ENCODE measurements at places on chromosomes 12 and 14.

GRCh38 chr12:113466454-113467141 lies 5.1 kb downstream of the LHX5 start:
- DNase-seq, result no peak

GRCh38 chr14:32427726-32428528 lies 98.8 kb downstream of the AKAP6 start:
- no peak for DNase-seq

GRCh38 chr12:82182601-82183190 lies 175.5 kb downstream of the CCDC59 start:
- DNase-seq, result no peak

GRCh38 chr12:15541996-15542631 lies 219.8 kb downstream of the PTPRO start:
- no peak for DNase-seq

DNA sequence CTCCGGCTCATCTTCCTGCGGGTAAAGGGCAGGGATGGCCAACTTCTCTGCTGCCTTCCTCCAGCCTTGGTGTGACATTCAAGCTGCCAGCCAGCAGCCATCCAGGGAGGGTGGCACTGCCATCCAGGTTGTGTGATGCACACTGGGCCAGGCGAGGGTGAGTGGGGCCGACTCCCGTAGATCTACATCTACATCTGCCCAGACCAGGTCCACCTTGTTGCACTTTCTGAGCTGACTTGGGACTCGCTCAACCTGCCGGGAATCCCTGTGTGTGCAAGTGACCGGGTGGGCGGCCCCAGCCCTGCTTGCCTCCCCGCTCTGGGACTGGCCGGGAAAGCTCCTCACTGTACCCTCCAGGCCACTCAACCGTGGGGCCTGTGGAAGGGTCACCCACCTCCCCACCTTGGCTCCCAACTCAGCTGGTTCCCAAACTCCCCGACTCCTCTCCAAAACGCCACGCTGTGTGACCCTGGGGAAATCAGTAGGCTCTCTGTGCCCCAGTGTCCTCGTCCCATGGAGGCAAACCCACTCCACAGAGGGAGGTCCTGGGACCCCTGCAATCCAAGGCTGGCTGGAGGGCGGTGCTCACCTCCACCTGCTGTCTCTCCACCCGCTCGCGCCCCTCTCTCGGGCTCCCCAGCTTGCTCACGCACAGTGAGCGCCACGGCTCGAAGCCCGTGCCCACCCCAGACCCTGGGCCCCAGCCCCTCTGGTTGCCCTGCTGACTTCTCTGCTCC lies 14.7 kb downstream of the JAG2 start:
- DNase-seq, result no peak

- no peak for DNase-seq
These were observed 13.2 kb downstream of the PRICKLE1 start for GRCh38 chr12:42576374-42576773.

DNA sequence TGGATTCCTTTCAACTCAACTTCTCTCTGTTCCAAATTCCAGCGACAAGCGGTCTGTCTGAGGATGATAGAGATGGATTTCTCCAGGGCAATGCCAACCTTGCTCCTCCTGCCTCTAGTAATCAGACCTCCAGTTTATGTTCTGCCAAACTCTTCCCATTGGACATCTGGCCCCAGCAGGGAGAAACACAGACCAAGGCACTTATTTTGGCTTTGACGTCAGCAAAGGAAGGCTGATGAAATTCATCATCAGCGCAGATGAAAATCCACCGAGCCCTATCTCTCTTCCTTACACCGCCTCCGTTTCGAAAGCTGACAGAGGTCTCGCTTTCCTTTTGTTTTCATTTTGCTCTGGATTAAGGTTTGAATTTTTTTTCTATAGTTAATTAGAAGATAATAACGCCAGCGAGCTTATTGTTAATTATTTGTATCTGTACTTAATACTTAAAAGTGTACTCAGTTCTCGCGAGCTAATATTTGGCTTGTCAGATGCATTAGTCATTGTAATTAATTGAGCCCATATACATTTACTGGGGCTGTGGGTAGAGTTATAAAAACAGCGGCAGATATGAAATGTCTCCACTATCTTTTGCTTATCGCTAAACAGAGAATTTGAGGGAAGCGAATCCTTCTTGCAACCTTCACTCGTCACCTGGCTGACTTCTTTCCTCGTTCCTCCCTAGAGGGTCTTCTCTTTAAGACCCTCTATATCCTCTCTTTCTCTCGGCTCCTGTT lies 35.9 kb upstream of the MED13L start:
- no peak for DNase-seq

DNA sequence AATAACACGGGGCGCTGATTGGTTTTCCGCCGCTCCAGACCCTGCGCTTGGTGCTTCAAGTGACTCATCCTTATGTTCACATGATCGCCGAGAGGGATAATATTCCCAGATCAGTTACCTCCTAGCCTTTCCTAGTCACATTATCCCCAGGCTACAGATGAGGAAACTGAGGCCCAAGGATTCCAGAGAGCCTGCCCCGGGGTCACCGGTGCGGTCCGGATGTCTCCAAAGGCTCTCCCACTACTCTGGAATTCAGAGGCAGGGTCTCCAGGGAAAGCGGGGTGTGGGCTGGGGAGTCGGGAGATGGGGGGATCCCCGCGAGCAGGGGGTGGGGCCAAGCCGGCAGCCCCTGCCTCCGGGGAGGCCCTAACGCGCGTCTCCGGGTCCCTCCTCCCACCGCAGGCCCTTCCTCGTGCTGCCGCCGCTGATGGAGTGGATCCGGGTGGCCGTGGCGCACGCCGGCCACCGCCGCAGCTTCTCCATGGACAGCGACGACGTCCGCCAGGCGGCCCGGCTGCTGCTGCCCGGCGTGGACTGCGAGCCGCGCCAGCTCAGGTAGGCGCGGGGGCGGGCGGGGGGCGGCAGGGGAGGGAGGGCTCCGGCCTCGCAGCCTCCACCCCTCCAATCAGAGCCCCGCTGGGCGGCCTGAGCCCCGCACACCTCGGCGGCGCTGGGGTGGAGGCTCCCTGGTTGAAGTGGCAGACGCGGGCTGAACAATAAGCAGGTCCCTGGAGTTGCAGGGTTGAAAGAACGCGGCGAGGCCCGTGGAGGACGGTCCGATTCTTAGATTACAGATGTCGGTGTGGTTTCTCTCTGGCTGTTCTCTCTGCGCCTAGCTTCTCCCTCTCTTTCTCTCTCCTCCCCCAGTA lies 104.6 kb upstream of the PWP1 start:
- no peak for DNase-seq

- DNase-seq, result no peak
These were observed 42.0 kb downstream of the LTBP2 start for GRCh38 chr14:74569806-74570591.

GRCh38 chr12:54666008-54666407 lies 17.8 kb upstream of the DCD start:
- DNase-seq, result no peak

GRCh38 chr12:109725321-109726105 lies 11.9 kb downstream of the FAM222A start:
- DNase-seq, result no peak

DNA sequence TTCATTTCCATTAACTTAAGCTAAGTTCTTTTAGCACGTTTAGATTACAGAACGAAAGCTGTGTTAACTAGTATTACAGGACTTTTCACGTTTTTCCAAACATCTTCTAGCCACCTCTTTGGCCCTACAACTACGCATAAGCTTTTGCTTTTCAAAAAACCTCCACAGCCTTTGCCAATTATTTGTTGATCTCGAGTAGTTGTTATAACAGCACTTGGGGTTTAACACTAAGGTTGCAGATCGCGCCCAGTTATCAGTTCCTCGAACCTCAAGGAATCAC lies 450 bp upstream of the RBM25 start:
- no peak for DNase-seq

GRCh38 chr12:59737725-59738463 lies 142.1 kb downstream of the SLC16A7 start:
- no peak for DNase-seq

- no peak for DNase-seq
These were observed 101.8 kb downstream of the UNC79 start for GRCh38 chr14:93532541-93532940.

DNA sequence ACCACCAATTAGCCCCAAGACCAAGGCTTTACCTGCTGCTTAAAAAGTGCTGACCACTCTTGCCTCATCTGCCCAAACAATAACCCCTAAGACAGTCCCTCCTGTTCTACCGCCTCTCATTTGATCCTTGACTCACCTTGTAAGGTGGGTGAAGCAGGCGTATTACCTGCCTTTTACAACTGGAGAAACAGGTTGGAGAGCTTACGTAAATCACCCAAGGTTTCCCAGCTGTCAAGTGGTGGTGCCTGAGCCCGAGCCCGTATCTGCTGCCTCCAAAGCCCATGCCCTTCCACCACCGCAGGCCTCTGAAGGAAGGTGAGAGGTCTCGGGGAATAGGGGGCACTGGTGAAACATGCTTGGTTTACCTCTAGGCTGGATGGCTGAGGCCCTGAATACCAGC lies 36.6 kb downstream of the MAX start:
- no peak for DNase-seq

GRCh38 chr12:56699020-56699661 lies 11.1 kb upstream of the PTGES3 start:
- no peak for DNase-seq

DNA sequence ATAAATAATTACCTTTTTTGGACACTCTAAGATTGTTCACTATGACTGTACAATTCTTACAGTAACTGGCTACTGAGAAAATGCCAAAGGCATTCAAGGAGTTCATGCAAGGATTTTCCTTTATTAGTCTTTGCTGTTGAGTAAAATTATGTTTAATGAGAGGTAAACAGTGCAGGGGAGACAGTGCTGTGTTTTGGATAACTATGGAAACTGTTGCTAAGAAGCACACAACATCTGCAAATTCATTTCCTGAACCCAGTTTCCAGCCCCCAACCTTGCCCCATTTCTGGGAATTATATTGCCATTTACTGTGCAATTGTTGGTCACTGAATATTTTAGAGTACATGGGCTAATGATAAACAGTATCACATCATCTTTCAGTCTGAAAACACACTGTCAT lies 1005.8 kb downstream of the TRHDE start:
- no peak for DNase-seq

- no peak for DNase-seq
These were observed 42.8 kb upstream of the AMIGO2 start for GRCh38 chr12:47122602-47123001.

GRCh38 chr12:94634717-94635116 lies 15.6 kb downstream of the TMCC3 start:
- DNase-seq, result no peak

- DNase-seq, result no peak
These were observed 69.9 kb downstream of the ASCL4 start for GRCh38 chr12:107844312-107844921.

GRCh38 chr12:20375560-20375959 lies 7.2 kb downstream of the PDE3A start:
- no peak for DNase-seq

DNA sequence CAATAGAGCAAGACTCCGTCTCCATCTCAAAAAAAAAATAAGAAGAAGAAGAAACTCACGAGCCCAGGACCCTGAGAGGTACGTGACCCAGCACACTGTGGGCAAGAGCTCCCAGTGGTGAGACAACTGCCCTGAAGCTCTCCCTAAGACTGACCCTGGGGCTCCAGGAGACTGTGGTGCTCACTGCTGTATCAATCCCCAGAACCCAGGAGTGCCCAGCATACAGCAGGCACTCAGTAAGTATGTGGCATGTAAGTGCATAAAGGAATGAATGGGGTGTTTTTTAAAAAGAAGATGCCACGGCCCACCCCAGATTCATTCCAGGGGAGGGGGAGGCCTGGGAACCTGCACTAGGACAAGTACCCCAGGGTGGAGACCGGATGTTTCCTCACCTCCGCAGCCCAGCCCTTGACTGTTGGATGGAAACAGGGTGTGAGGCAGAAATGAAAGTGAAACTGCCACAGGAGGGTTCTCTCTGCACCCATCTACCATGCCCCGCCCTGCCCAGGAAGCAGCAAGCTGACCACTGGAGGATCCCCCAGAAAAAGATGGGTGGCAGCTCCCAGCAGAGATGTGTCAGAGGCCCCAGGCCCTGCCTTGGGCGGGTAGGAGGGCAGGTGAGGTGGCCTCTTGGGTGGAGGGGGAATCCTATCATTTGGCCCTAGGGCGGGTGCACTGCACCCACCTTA lies 12.2 kb downstream of the ITPK1 start:
- DNase-seq, result peak; percentile 63

- no peak for DNase-seq
These were observed 44.7 kb downstream of the NOC4L start for GRCh38 chr12:132188916-132189325.

- DNase-seq, result peak; percentile 29
These were observed 6.0 kb upstream of the ADCY6 start for GRCh38 chr12:48794870-48795269.

- DNase-seq, result no peak
These were observed 377.8 kb downstream of the FUT8 start for GRCh38 chr14:65790172-65790815.

DNA sequence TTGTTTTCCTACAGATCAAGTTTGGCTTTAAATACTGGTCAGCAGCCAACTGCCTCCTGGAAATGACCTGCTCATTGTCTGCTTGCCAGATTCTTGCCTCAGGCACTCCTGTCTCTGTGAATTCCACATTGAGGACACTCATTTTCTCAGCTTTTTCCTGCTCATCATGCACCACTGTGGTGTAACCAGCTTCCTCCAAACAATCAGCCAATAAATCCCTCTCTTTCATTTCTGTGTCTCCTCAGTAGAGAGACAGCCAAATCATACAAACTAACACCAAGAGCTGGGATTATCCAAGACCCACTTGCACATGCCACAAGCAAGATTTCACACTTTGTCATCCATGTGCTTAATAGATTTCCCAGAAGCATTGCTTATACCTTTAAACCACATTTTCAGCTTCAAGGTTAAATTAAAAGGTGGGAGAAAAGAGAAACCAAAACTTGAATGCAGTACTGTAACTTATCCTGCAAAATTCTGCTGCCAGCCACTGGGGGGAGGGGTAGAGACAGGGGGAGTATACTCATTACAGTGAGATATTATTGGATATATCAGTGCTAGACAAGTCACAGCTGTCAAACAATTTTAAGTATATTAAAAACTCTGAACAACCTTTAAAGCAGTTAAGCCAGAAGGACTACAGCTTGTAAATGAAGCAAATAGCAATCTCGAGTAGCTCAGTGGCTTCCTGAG lies 105.0 kb downstream of the PPP2R5E start:
- peak; percentile 2 for DNase-seq

DNA sequence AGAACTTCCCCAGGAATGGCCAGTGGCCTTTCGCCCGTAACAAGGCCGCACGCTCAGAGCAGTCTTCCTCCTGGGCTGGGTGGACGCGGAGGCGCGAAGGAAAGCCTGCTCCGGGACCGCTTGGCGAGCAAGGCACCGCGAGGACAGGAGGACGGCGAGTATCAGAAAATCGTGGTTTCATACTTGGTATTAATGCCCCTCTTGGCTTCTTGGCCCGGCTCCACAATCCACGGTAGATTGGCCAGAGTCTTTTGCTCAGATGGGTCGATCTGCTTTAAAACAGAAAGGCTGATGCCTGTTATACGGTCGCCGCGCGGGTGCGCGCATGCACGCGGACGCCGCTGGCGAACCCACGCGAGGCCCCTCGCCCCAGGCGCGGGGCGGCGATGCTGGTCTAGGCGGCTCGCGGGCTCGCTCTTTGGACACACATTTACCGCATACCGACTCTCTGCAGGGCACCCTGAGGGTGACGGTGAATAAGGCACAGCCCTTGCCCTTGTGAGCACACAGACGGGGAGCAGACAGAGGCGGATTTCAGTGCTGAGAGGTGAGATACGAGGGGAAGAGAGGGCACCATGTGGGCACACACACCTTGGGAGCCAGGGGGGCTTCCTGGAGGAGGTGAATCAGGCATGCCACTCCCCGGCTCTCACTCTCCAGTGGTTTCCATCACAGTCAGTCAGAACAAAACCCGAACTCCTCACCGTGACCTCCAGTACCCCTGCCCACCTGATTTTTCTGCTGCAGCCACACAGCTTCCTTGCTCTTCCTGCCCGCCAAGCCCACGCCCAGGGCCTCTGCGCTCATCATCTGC lies 100.7 kb downstream of the APAF1 start:
- DNase-seq, result no peak

Data from NAMALWA (cell line).